ENCODE measurements at places on chromosomes 2 and 18.

DNA sequence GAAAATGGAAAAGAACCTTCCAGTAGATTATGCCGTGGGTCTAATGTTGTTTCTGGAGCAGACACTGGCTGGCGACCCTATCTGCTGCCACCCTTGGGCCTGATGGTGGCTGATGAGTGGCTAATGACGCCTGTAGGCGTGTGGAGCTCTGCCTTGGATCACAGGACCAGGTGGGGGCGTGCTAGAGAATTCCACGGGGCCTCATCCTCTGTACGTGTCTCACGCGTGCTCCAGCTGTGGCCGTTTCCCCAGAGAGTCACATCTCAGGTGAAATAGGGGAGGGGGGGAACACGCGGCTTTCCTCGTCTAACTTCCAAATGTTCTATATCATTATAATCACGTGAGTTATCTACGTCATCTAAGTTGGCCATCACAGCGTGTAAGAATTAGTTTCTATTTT, 160.9 kb upstream of the SMIM21 start:
- DNase-seq = no peak

DNA sequence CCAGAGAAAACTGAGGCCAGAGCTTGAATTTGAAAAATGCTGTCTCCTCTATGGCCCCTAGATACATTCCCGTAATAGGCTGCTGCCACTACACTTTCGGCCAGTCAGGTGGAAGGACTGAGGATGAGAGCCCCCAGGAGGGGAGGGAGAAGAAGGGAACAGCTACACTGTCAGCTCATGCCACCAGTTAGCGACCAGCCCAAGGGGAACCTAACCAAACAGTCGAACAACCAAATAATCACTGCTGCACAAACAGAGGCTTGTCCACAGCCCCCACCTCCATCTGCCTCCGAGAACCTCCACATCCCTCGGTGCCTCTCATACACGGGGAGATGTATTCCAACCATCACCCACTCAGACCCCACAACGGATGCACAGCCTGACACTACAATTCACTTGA, 7.3 kb downstream of the ZNF516 start:
- no peak for DNase-seq

GRCh38 chr18:63233334-63233733, 86.2 kb downstream of the BCL2 start:
- peak; percentile 42 for DNase-seq

DNA sequence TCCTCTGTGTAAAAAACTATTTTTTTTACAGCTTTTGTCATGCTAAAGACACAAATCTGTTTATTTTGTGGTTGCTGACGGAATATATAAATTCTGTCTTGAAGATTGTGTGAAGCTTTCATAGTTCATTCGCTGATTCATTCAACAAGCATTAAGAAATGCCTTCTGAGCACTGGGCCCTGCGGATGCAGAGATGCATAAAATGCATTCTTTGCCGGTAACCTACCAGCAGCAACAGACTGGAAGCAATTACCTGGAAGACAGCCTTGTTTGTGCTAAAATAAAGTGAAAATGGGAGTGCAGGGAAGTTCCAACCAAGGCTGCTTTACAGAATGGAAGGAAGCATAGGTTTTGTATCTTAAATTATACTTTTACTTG, 119.7 kb downstream of the PMAIP1 start:
- DNase-seq = no peak

- no peak for DNase-seq
Measured at GRCh38 chr2:150675807-150676206, 188.3 kb upstream of the RND3 start.

Data from activated CD8-positive, alpha-beta memory T cell treated with anti-CD3 and anti-CD28 coated beads, Interleukin-2, amount 50 U/mL, for 4 hours (primary cell).